ENCODE measurements at places on chromosomes 16 and 17.

DNA sequence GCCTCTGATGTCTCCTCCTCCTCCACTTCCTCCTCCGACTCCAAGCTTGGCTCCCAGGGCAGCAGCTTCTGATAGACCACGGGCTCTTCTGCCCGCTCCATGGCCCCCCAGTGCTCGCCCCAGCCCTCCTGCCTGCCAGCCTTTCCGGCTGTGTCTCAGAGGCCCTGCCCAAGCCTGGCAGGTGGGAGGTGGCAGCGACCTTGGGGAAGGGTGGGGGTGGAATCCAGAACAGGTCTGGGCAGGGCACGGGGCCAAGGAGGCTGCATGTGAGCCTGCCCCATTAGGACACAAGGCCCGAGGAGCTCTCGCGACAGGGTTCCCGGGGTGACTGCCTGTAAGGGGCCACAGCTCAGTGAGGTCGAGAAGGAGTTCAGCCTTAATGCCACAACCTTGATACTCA is at the start of gene GGT6:
Gene GGT6 (minus strand): TSS at position 157 of the 400 bp plus-strand sequence. CDS start 56 bp downstream, at position 101.
- no peak for DNase-seq

GRCh38 chr16:73011926-73012325 is 36.0 kb downstream of the ZFHX3 start:
- DNase-seq = no peak

GRCh38 chr17:67379251-67379630 is 2.2 kb downstream of the PITPNC1 start:
- no peak for DNase-seq

- no peak for DNase-seq
These were observed 52.9 kb downstream of the TTC19 start for GRCh38 chr17:16052486-16052885.

- DNase-seq = no peak
These were observed 3.9 kb downstream of the SLC47A2 start for GRCh38 chr17:19712436-19713004.

DNA sequence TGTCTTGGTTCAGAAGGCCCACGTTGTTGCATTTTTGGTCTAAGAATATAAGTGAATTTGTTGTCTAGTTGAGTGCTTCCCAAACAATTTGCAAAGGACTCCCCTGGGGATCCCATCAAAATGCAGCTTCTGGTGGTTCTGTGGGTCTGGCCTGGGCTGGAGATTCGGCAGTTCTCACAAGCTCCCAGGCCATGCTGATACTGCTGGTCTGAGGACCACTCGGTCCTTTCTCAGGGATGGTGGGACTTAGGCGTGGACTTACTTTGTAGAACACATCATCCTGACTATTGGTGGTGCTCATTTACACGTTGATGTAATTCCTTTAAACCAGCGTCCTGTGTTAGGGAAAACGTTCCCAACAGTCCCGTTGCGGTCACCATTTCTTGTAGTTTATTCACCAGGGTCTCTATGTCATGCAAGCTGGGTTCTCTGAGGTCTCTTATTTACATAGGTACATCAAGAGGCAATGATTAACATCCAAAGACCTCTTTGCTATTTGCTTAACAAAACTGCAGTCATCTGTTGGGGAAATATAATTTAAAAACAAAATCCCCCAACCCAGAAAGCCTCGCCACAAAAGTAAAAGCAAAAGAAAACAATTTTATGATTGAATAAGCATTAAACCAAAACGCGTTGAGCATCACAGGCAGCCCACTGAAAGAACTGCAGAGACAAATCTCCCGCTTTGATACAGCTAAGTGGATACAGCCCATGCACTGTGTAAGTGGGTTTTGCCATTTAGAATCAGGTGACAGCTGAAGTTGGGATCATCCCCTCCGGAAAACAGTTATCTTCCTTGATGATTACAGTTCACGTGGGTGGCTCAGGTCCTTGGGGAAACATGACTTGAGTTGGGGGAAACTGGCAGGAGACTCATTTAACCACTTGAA is 39.0 kb upstream of the SEC14L1 start:
- DNase-seq = no peak

GRCh38 chr16:51157698-51158097 is 6.6 kb upstream of the SALL1 start:
- peak; percentile 32 for DNase-seq

GRCh38 chr17:17560975-17561374 is 30.5 kb downstream of the PEMT start:
- DNase-seq = no peak

- DNase-seq = no peak
These were observed 210.3 kb downstream of the NTN1 start for GRCh38 chr17:9231449-9232154.

GRCh38 chr17:65604070-65604469 is 42.6 kb upstream of the AXIN2 start:
- no peak for DNase-seq

DNA sequence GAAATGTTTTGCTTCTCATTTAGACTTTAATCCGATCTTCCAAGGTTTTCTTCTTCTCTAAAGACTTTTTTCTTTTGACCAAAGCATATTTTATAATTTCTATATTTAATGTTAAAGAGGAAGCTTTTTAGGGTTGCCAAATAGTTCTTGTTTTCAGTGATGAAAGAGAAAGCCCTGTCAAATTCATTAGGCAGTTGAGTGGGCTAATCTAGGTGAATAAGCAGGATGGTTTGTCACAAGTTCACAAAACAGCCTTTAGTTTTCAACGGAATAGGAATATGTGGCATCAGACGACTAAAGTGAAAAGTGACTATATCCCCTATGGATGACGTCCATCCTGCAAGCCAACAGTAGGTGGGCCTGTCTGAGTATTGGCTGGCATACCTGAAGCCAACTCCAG is 118.8 kb downstream of the NLK start:
- DNase-seq = no peak

DNA sequence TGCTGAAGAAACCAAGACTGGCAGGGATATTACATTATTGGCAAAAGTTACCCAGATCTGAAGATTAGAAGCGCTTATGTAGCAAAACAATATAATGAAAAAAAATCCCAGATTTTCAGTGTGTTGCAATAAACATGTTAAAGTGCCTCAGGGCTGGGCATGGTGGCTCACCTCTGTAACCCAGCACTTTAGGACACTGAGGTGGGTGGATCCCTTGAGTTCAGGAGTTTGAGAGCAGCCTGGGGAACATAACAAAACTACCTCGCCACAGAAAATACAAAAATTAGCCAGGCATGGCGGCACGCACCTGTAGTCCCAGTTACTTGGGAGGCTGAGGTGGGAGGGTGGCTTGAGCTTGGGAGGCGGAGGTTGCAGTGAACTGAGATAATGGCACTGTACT is 6.8 kb downstream of the ZNF207 start:
- no peak for DNase-seq

Data from H1 (cell line).